Activated CD4-positive, alpha-beta T cell treated with anti-CD3 and anti-CD28 coated beads for 1 hour (primary cell): ENCODE measurements at places on chromosomes 3 and 15.

- DNase-seq: no peak
Observed at GRCh38 chr3:194198938-194199337, 63.0 kb downstream of the HES1 start.

GRCh38 chr15:77085297-77085696, 14.4 kb upstream of the TSPAN3 start:
- DNase-seq: no peak

GRCh38 chr3:55540579-55540978, 53.5 kb upstream of the WNT5A start:
- no peak for DNase-seq

DNA sequence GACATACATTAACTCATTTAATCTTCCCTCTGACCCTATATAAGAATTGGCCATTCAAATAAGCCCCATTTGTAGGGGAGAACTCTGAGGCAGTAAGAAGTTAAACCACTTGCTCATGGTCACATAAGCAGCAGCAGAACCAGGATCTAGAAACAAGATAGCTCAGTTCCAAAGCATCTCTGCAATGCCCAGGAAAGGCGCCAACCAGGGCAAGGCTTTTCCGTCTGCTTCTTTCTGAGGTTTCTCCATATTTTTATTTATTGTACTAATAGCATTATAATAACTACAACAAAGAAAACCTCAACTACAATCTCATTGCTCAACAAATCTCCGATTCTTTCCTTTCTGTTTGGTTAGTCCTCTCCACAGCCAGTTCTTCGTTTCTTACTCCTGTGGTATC, 4.3 kb upstream of the UBE2E2 start:
- DNase-seq: no peak

DNA sequence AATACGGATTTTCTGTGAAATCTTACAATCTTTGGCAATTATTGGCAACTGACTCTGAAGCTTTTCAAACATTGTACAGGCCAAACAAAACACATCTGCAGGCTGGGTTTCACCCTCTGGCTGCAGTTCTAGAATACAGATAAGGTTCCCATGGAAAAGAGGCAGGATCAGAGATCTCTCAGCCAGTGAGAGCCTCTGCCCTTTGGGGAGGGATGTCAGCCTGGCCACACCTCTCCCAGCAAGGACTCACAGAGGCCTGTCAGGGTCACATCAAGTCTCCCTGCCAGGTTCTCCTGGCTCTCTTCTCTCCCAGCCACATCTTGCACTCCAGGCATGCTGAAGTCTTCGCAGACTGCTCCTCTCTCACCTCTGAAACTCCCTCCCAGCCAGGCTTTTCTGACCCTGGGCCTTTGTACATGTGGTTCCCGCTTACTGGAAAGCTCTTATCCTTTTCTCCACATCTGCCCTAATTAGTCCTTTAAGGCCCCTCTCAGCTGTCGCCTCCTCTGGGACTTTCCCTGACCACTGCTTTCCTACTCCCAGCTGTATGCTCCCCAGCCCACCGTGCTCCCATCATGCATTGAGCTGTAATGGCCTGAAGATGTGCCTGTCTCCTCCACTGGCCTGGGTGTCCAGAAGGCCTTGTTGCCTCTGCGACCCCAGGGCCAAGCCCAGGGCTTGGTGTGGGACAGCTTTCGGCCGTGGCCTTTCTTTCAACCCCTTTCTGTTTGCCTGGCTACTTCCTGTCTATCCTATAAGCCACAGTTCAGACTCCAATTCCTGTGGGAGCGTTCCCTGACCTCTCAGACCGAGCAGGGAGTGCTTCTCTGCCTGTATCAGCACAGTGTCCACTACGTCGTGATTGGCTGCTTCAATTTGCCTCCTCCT, 4.3 kb downstream of the RBP1 start:
- DNase-seq: no peak

- DNase-seq: no peak
Observed at GRCh38 chr3:58013973-58014649, 5.9 kb downstream of the FLNB start.
